CD4-positive, alpha-beta T cell (primary cell): ENCODE measurements at places on chromosomes 12 and 14.

DNA sequence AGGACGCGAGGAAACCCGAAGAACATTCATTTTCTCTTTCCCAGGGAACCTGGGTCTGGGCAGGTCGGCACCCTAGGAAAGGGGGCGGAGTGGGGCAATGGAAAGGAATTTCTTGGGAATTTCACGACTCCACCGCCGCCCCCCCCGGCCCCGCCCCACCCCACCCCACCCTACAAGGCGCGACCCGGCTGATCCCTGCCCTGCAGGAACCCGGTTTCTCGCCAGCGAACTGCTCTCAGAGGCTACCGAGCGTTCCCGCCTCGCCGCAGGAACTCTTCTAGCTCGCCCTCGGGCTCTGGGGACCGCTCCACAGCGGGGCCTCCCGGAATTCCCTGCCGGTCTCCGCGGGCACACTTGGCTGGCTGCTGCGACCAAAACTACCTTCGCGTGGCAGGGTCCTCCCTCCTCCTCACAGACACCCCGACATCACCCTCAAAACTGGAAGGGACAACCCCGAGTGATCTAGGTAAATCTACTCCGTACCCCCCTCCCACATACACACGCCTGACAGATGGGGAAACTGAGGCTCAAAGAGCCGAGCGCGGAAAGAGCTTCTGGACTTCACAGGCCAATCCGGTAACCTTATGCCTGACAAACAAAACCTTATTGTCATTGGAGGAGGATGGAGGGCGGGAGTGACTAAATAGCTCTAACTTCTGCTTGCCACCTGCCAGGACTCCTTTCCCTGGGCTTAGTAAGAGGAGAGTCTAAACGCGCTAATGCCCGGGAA lies 785 bp upstream of the ACTN1 start:
- no peak for DNase-seq

GRCh38 chr14:102985665-102986064 lies 63.2 kb downstream of the AMN start:
- no peak for DNase-seq

DNA sequence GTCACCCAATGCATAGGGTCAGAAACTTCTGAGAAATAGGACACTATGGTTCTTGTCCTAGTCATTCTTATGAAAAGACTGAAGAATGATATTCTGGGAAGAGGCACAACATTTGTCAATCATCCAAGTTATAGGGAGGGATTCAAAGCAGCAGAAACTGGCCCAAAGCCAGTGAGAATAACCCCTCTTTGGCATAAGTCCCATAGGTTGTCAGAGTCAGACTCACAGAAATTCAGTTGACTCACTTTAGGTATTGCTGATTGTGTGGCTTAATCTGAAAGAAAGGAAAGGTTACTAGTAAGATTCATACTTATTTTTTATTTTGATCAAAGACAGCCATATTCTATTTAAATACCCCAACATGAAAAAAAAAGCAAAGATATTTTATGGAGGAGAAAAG lies 151.0 kb downstream of the SRGAP1 start:
- no peak for DNase-seq

DNA sequence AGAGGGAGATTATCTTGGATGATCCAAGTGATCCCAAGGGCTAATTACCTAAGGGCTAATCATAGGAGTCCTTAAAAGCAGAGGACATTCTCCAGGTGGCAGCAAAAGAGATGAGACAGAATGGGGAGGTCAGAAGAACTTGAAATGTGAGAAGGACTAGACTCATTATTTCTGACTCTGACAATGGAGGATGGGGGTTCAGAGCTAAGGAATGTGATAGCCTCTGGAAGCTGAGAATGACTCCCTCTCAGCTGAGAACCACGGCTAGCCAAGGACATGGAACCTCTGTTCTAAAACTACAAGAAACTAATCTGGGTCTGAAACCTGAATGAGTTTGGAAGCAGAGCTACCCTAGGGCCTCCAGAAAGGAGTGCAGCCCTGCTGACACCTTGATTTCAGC lies 35.6 kb upstream of the ANKS1B start:
- no peak for DNase-seq

DNA sequence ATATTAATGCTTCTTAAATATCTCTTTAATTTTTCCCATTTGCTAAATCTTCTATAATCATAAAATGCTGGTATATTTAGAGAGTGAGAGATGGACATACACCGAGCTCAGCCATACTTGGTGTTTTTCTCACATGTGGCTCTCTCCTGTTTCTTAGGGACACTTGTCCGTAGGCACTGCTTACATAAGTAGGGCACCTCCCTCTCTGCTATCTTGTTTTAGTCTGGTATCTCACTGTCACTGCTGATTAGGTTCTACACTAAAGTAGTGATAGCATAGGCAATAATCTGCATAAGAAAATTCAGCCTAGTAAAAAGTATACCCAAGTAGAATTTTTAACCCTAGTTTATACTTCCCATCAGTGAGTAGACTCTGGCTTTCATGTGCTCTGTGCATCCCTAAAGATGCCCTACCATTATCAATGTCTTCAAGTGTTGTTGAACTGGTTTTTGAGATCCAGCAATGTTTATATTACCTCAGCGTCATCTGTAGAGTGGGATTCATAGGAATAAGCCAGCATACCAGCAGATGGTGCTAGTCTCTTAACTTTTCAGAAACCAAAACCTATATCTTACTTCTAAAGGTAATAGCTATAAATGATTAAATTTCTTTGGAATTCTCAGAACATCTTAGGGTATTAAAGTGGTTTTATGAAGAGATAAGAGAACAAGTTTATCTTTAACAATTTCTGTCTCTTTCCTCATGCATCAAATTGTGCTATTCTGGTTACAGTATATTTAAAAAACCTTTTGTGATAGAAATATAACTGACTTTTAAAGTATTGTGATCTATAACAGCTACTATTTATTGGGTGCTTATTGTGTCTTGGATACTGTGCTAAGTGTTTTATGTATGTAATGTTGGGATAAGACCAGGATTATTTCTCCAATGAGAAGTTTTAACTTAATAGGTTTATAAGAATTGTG lies 32.9 kb downstream of the ARID2 start:
- peak; percentile 49 for DNase-seq

- DNase-seq = no peak
Observed at GRCh38 chr12:126873701-126874100, 1393.3 kb upstream of the TMEM132C start.

- no peak for DNase-seq
Observed at GRCh38 chr12:46473634-46474329, 101.2 kb upstream of the SLC38A2 start.

GRCh38 chr14:77598366-77599070 lies 17.9 kb downstream of the SPTLC2 start:
- no peak for DNase-seq

DNA sequence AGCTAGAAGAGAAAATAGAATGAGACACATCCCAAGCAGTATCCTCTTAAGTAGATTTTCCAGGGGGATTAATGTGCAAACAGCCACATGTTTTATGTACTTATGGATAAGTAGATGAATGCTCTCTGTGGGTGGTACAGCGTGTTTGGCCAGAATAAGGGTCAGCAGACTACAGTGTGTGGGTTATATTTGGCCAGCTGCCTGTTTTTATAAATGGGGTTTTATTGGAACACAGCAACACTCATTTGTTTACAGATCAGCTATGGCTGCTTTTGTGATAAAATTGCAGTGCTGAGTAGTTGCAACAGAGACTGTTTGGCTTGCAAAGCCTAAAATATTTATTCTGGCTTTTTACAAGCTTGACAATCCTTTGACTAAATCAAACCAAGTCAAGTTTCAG lies 780.2 kb upstream of the SEL1L start:
- no peak for DNase-seq

DNA sequence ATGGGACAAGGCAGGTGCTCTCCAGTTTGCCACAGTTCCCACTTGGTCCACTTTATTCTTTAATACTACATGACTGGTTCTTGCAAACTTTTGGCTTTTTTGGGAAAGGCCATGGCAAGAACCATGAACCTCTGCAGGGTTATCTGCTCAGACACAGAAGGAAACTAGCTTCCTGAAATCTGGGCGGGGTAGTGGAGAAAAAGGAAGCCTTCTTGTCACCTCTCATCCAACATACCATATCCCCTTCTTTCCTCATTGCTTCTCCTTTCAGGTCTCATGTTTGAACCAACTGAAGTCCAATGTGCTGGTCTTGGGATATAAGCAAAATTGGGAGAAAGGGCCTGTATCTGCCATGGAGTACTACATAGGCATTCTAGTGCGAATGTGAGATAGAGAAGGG lies 5.5 kb upstream of the KLHL33 start:
- no peak for DNase-seq

- no peak for DNase-seq
Observed at GRCh38 chr12:94994312-94994711, 9.2 kb downstream of the NDUFA12 start.

- DNase-seq = no peak
Observed at GRCh38 chr14:51630987-51631386, 20.7 kb upstream of the FRMD6 start.

DNA sequence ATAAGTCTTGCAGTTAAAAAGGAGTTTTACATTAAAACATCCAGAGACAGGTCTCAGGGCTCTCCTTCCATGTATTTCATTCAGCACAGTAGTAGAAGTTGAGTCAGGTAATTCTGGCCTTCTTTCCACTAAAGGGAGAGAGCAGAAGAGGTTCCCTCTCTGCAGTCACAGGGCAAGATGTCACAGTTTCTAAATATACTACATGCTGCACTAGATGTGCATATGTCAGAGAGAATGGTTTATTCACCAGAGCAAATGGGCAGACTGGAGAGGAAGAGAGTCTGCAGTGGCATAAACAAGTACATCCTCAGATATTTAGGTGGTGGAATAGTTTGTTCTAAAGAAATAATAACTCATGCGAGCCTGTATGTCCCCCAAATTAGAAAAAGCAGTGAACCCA lies 132.0 kb downstream of the KICS2 start:
- DNase-seq = no peak

GRCh38 chr14:99946652-99947489 lies 118.4 kb upstream of the EVL start:
- DNase-seq = peak; percentile 44

- no peak for DNase-seq
Observed at GRCh38 chr12:47141459-47141858, 61.7 kb upstream of the AMIGO2 start.

- no peak for DNase-seq
Observed at GRCh38 chr14:36585100-36585499, 2.7 kb upstream of the NKX2-8 start.

- no peak for DNase-seq
Observed at GRCh38 chr14:73783107-73783727, 68.4 kb upstream of the PTGR2 start.
